Eye (tissue), 1 donor: ENCODE measurements at places on chromosomes 13 and 19.
A peak's percentile ranks its signal among the peaks of the same experiment; 100 is the strongest.

DNA sequence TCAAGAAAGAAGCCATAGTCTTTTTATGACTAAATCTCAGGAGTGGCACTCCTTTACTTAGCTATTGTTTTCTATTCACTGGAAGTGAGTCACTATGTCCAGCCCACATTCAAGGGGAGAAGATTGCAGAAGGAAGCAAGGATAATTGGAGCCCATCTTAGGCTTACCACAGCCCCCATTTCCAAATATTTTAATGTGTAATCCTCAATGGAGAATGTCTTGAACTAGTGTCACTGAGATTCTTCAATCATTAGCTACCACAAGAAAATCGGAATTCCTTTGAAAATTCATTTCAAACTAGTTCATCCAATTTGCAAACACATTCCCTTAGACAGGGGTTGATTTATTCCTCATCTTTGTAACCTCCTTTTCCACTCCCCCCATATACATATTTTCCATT is 84.7 kb downstream of the DLEU7 start:
- DNase-seq = no peak

- DNase-seq = no peak
Measured at GRCh38 chr13:85261757-85262346, 537.4 kb downstream of the SLITRK6 start.

DNA sequence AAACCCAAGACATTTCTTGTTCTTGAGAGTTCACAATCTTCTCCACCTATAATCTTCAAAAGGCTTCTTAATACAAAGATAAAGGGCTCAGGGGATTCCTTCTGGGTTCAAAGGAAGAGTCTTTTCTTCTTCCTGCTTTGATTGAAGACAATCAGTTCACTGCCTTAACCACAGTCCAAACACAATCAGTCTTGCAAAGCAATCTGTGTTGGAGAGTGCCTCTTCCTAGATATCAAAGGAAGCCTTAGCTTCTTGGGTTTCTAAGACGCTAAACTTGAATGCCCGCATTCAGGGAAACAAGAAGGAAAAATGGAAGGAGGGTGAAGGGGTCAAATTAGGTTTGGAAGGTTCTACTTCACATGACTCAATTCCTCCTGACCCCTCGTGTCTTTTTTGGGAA is 27.2 kb downstream of the RANBP3 start:
- no peak for DNase-seq

- DNase-seq = no peak
Measured at GRCh38 chr19:38321646-38322196, 2.1 kb downstream of the KCNK6 start.

- DNase-seq = no peak
Measured at GRCh38 chr19:29275266-29275665, 62.3 kb upstream of the UQCRFS1 start.

DNA sequence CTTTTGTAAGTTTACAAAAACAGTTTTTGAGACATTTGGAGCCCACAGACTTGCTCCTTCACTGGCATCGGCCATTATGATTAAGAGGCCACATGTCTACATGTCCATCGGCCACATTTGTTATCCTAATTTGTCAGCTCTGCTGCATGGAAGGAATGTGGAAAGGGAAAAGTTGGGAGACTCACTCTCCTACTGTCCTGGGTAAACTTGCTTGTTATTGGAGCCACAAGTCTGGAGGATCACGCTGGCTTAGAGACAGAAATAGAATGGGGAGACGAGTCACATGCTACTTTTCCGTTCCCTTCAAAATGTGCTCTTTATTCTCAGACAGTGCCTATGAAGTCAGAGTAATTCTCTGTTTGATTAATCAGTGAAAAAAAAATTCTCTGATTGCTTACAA is 741.2 kb upstream of the PCDH9 start:
- DNase-seq = no peak

DNA sequence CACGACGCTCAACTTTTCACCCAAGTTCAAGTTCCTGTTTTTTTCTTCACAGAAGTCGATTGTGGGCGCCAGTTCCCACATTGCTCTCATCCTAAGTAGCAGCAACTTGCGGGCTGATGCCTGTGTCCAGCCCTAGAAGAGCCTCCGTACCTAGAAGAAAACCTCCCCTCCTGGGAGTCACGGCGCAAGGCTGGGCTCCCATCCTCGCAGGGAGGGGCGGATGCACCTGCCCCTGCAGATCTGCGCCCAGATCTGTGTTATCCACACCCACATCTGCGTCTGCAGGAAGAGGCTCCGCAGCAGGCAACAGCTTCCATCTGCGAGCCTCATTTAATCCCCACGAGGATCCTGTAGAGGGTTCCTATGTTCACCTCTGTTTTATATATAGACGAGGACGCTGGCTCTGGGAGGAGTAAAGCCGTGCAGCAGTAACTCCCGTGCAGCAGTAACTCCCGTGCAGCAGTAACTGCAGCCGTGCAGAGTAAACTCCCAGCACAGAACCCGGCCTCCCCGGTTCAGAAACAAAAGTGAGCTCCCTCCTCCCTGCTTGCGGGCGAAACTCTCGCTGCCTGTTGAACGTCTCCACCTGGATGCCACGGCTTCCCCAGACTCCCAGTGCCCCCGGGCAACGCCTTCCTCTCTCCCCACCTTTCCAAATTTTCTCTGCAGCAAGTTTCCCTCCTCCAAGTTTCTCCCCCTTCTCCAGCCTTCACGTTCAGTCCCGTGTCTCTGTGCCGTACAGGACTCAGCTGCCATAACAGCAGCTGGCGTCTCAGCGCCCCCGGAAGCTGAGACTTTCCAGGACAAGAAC is 23.5 kb upstream of the LAIR1 start:
- DNase-seq = peak; percentile 34

- no peak for DNase-seq
Measured at GRCh38 chr19:52370341-52370710, 603 bp downstream of the ZNF880 start.

GRCh38 chr19:12821761-12822160 is 12.6 kb downstream of the RTBDN start:
- no peak for DNase-seq

- DNase-seq = peak; percentile 94
Measured at GRCh38 chr19:30227661-30228112, 144.5 kb upstream of the ZNF536 start.

GRCh38 chr19:18521692-18522123 is at the start of gene ELL:
Gene ELL (minus strand): TSS chr19:18522070. CDS start chr19:18522055, 15 bp downstream.
- DNase-seq = no peak

GRCh38 chr13:78035500-78035899 is 116.9 kb upstream of the EDNRB start:
- no peak for DNase-seq

DNA sequence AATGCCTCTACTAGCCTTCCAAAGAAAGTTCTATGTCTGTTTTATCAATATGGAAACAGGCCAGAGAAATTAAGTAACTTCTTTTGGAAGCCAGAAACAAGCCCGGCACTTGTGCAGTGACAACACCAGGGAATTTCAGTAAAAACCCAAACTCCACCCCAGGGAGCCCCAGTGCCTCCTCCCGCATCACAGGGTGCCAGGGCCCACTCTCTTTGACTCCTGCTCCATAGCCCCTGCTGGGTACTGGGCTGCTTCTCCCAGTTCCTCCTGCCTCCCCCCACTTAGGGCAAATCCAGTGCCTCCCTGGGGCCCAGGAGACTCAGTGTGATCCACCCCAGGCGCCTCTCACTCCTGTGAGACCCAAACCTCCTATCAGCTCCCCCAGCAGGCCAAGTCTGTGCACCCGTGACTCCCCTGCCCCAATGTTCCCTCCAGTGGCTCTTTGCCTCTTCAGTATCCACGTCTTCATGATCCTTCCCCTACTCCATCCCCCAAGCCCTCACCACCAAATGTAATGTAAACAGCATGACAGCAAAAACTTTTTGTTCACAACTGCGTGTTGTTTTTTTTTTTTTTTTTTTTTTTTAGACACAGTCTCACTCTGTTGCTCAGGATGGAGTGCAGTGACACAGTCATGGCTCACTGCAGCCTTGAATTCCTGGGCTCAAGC is 2.3 kb upstream of the FFAR3 start:
- no peak for DNase-seq

GRCh38 chr19:50371914-50372475 is 4.3 kb upstream of the NR1H2 start:
- DNase-seq = no peak

DNA sequence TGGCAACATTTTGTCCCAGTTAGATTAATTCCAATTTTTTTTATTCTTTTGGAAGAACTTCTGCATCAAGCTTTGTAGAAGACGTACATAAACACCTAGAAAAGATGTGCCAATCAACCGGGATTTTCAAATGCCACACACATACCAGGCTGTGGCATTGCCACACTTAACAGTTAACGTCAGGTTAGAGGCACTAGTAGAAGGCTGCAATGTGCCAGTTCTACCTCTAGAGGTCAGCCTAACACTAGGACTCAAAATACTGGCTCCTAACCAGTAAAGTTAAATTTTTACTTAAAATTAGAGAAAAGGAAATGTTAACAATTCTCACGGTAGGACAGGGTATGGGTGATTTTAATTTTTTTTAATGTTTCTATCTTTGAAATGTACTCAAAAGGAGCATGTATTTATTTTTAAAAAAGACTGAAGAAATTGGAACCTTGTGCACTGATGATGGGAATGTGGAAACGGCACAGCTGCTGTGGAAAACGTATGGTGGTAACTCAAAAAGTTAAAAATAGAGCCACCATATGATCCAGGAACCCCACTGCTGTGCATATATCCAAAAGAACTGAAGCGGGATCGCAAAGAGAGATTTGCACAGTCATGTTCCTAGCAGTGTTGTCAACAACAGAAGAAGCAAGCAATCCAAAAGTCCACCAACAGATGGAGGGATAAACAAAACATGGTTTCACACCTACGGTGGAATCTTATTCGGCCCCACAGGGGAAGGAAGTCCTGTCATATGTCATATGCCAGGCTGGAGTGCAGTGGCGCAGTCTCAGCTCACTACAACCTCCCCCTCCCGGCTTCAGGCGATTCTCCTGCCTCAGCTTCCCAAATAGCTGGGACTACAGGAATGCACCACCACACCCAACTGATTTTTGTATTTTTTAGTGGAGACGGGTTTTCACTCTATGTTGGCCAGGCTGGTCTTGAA is 30.3 kb downstream of the CRYL1 start:
- DNase-seq = peak; percentile 87

GRCh38 chr19:38417544-38418506 is 8.2 kb downstream of the RASGRP4 start:
- peak; percentile 62 for DNase-seq

- DNase-seq = peak; percentile 71
Measured at GRCh38 chr19:39843919-39844793, 2.0 kb downstream of the FBL start.

GRCh38 chr13:92510416-92510815 is 716.2 kb upstream of the GPC6 start:
- DNase-seq = no peak

DNA sequence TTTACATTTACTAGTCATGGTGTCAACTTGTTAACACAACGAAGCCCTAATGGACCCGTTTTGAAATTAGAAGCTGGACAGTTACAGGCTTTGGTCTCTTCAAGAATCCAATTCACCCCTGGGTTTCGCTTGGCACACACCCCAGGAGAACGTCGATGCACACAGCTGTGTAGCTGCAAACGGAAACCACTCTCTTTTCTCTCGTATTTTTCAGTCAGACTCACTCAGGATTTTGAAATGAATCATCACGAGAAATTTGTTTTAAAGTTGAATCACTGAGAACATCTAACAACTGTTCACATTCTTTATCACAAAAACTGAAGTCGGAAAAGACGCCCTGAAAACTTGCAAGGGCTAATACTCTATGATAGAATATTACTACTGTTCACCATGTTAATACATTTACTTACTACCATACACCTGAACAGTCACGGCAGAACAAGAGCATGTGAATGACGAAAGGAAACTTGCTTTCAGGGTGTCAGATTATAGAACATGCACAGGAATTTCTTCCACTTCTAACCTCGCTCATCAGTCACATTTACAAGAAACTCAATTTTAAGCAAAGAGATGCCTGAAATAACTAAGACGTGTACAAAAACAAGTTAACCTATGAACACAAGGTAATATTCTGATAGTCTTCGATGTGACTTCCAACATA is 4.7 kb downstream of the PNMA8A start:
- no peak for DNase-seq

GRCh38 chr19:57850553-57851017 is 926 bp downstream of the ZNF587 start:
- peak; percentile 71 for DNase-seq

DNA sequence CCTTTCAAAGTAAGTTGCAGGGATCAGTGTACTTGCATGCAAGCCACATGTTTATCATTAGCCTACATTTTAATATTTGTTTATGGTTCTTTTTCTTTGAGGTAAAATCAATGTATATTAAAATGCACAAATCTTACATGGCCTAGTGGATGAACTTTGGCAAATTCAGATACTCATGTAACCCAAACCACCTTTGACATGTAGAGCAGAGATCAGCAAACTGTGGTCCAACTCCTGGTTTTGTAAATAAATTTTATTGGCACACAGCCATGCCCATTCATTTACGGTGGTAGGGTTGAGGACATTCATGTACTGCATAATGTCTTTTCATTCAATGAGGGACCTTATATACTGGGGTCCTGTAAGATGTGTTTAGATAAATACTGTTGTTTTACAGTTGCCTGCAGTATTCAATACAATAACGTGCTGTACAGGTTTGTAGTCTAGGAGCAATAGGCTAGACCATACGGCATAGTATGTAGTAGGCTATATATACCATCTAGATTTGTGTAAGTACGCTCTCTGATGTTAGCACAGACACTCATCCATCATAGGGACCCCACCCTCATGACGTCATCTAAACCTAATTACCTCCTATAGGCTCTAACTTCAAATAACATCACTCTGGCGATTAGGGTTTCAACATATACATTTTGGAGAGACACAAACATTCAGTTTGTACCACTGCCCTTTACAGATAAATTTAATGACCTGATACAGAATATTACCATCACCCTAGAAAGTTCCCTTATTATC is 5.7 kb downstream of the NDFIP2 start:
- no peak for DNase-seq

GRCh38 chr13:34883396-34883795 is 58.7 kb upstream of the NBEA start:
- DNase-seq = peak; percentile 63
